ENCODE measurements at places on chromosomes 5 and 9.

DNA sequence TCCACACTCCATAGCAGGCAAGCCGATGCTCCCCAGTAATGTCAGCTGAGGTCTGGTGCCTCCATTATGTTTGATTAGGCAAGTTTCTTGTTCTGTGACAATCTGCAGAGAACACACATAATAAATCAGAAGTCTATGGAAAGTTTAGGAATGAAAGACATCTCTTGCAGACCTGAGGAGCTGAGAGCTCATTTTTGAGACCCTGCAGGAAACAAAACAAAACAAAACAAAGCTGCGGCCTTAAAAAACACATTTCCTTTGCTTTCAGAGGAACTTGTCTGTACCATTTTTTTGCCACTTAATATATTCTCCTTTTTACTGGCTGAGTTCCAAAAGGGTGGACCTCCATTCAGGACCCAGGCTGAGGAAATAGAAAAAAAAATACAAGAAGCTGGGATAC is 481.2 kb upstream of the DMAC1 start:
- DNase-seq = no peak

DNA sequence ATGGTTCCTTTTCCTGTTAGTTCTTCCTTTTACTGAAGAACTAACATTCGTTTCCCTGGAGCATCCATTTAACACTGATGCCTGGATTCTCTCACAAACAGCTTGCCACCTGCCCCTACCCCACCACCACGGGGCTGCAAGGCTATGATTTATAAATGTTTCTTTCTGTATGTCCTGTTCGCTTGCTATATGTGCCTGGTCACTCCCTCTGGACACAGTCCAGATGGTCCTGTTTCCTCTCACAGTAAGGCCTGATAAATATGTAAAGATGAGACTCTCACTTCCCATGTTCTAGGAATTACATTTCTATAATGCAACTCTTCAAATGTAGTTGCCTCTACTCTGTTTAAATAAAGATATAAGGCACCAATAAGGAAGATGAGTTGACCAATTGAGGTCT is 146.4 kb upstream of the SHB start:
- no peak for DNase-seq

DNA sequence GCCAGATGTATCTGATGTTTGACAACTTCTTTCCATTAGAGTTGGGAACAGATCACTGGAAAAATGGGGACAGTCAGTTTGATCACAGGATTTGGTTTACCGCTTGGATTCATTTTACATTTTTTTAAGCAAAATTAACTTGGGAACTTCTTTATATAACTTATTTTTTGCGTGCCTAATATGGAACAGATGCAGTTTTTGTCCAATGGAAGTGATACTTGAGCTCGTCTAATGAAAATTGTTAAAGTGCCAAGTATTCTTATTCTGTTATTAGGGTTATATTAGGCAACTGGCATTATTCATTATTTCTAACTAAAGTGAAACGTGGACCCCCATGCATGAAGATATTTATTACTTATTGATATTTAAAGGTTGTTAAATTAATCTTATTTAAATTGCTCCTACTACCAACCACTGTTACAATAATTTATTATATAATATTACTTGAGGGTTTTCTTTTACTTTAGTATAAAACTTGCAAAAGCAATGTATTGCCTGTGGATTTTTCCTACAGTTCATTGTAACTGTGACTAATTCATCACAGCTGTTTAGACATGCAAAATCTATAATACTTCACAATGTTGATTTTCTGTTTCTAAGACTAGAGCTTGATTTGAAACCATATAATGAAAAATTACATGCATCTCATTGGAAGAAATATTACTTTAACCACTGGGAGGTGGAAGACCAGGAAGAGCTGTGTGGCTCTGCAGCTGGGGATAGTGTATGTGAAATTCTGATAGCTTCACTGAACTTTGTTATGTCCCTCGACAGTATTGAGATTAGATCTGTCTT is 787.3 kb upstream of the WWC1 start:
- DNase-seq = no peak

GRCh38 chr9:108867829-108868228 is 5.8 kb downstream of the ACTL7A start:
- DNase-seq = no peak

- DNase-seq = no peak
These were observed 153.4 kb upstream of the IER5L start for GRCh38 chr9:129331493-129331765.

GRCh38 chr5:63310644-63311043 is 651.6 kb downstream of the HTR1A start:
- DNase-seq = no peak

Measured in NCI-H1417 (cell line).